ENCODE measurements at places on chromosomes 2 and 18. TPM values are rescaled to one million over a fixed set of nuclear protein-coding genes. Genes with fewer than 3 reads are reported as not detected.

HOXD12 gene
- total RNA-seq = not detected

SAG gene
- not detected for total RNA-seq

FBXO41 gene
- 11.2 TPM for total RNA-seq

KCNF1 gene
- total RNA-seq = not detected

GRCh38 chr2:44789971-44790721, 151.4 kb upstream of the SIX3 start:
- DNase-seq = no peak

DNA sequence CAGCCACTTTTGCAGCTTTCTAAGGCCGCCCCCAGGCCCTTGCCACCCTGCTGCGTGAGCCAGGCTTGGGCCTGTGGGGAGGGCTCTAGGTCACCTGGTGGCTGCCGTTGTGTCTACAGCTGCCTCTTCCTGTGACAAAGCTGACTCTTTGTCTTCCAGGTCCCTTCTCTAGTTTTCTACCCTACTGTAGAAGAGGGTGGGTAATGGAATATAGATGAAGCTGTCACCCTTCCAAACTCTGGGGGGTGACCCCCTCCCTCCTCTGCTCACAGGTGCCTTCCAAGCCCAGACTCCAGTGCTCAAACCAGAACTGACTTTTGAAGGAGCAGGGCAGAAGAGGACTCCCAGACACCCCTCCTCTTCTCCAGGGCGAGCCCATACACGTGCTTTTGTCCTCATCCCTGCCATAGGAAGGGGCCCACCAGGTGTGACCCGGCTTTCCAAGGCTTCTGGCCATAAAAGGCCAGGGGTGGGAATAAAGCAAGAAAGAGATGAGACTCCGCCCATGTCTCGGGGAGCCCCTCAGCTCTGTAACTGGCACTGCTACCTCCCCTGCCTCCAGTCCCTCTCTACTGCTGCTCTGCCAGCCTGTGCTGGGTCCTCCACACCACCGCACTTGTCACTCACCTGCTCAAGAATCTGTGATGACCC, 17.9 kb upstream of the SDC1 start:
- no peak for DNase-seq

GRCh38 chr2:99081891-99082290, 59.6 kb upstream of the C2orf15 start:
- DNase-seq = no peak

- no peak for DNase-seq
Observed at GRCh38 chr2:205746420-205746785, 64.1 kb downstream of the NRP2 start.

GRCh38 chr2:69547984-69548715, 95.4 kb downstream of the AAK1 start:
- DNase-seq = no peak

DNA sequence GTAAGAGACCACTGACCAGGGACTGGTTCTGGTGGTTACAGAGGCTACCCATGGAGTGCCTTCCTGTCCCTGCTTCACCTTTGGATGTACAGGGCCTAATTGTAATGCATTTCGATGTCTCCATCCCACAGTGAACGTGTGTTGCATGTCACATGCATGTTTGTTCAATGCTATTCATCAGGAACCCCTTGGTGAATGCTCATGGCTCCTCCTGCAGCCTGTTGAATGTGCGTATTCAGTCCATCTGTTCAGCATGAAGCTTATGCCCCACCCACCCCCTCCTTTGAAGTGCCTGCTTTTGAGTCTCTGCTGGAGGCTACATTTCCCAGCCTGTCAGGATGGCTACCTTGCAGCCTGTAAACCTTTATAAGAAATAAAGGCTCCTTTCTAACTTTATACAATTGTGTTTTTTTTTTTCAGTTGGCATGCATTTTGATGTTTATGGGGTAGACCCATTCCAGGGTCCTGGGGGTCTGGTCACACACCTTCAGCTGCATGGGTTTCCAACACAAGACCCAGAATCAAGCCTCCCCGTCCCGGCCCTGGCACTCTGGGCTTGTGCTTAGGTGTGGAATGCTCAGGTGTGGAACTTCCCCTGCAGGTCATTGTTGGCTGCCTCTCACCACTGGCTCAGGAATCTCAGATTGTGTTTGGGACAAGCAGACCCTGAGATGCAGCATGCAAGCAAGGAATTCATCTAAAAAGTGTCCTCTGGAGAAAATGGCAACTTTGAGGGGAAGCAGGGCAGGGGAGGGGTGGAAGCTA, 238.8 kb upstream of the HDAC4 start:
- DNase-seq = no peak

GRCh38 chr2:6814312-6814711, 51.4 kb downstream of the CMPK2 start:
- no peak for DNase-seq

DNA sequence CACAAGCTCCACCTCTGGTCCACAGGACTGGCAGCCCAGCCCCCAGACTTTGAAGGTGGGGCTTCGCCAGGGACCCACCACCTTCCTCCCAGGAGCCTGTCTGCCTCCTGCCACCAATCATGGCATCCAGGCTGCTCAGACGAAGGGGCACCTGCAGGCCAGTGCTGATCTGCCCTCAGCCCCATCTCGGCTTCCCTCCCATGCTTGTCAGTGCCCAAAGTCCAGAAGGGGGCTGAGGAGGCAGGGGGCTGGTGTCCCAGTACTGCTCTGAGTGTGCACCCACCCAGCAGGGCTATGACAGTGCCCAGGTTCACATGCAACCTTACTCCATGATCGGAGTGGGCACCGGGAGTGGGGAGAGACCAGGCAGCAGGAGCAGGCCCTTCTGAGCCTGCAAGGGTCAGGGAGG, 25.3 kb upstream of the RUFY4 start:
- DNase-seq = no peak

Measured in body of pancreas (tissue), 4 donors.